Mesenteric fat pad (tissue), 1 donor: ENCODE measurements at places on chromosomes 3 and 15.

DNA sequence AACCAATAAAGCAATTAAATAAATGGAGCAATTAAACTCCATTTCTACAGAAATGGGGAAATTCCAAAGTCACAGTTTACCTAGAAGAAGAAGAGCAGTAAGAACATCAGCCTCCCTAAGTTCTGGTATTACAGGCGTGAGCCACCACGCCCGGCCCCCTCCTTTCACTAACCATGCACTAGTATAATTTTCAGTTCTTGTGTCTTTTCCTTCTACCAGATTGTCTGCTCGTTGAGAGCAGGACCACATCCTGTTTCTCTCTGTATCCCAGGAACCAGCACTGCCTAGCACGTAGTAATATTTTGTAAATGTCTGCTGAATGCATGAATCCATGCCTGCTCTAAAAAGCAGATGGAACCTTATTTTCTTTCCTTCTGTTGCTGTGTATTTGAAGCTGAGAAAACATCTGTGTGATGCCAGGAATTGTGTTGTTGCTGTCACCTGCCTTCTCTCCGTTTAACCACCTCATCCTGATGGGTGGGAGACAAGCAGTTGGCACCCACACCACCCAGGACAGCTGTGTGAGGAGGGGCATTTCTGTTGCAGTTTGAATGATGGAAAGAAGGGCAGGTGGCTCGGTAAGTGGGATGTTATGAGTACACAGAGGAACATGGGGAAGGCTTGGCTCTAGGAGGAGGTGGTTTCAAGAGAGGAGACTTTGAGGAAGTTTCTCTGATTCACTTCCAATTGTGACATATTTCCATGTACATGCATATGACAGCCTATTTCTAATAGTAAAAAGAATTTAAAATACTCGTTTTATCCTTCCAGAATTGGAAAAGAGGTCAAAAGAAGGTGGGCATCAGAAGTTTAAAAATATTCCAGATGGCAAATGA lies 30.1 kb downstream of the PXYLP1 start:
- no peak for DNase-seq

DNA sequence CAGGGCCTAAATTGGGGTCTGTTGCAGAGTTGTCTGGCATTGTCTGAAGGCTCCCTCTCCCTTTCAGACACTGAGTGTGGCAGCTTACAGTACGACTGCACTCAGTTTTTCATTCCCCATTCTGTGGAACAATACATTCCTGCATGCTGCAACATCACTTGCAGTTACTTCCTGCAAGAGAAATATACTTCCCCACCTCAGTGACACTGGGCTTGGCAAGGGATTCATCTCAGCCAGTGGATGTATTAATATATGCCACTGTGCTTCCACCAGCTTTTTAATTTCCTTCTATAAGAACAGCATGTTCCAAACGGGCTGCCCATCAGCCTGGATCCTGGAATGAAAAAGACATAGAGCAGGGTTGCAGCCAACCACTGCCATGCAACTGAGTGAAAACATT lies 23.1 kb downstream of the B3GALNT1 start:
- no peak for DNase-seq

DNA sequence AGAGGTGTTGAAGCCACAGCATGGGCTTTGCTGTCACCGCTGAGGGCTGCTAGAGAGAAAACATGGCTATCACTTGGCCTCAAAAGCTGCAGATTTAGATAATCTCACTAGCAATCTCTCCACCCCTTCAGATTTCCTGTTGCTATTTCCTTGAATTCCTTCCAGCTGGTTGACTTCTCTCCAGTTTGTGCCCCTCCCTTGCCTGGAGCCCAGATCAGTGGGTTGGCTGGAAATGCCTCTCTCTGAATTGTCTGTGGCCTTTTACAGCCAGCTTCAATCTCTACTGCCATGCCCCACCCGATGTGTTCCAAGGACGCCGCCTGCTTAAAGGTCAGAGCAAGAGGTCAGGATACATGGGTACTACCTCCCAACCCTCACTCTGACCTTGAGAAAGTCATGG lies 294.1 kb downstream of the NTRK3 start:
- peak; percentile 64 for DNase-seq

- DNase-seq, result no peak
Measured at GRCh38 chr15:77513226-77513625, 92.5 kb downstream of the HMG20A start.

GRCh38 chr15:38665586-38666305 lies 101.1 kb upstream of the RASGRP1 start:
- DNase-seq, result no peak

DNA sequence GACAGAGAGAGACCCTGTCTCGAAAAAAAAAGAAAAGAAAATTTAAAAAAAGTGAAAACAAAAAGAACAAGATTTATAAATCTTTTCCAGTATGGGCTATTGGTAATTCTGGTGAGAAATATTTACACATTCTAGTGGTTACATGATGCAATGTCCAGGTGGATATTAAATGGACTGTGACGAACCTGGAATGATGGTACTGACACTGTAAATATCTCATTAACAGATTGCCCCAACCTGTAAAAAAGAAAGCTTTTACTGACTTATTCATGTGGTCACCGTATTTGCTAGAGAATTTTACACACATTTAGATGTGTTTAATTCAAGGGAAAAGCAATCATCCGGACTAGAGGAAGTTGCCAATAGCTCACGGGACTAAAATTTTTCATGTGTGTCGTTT lies 162.1 kb upstream of the LRIG1 start:
- DNase-seq, result no peak

- DNase-seq, result no peak
Measured at GRCh38 chr3:155442072-155442471, 148.6 kb upstream of the STRIT1 start.

GRCh38 chr3:14389716-14390115 lies 12.7 kb upstream of the SLC6A6 start:
- no peak for DNase-seq

- no peak for DNase-seq
Measured at GRCh38 chr3:79200456-79200855, 567.3 kb downstream of the ROBO1 start.

DNA sequence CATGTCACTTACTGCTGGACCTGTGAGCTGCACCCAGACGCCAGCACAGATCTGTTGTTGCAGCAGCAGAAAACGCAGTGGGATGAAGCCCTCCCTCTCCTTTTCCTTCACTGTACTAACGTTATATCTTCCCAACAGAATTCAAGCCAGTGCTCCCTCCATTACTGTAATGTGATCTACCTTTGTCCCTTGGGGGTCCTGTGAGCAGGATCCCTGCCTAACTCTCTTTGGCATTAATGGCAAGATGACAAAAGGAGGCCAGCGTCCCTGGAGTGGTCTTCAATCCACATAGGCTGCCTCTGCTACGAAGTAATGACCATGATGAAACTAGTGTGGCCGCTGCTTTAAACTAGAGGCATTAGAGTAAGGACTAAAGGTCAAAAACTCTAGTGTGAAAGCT lies 69.3 kb upstream of the SOX14 start:
- DNase-seq, result no peak

DNA sequence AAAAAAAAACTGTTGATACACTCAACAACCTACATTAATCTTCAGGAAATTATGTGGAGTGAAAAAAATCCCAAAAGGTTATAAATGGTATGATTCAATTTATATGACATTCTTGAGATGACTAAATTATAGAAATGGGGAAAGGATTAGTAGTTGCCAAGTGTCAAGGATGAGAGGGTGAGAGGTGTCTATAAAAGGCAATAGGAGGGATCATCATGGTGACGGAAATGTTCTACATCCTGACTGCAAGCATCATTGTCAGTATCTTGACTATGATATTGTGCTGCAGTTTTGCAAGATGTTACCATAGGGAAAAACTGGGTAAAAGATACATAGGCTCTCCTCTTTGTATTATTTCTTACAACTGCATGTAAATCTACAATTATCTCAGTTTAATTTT lies 125.6 kb downstream of the FRMD5 start:
- DNase-seq, result no peak

- DNase-seq, result peak; percentile 86
Measured at GRCh38 chr15:34338347-34338746, 766 bp upstream of the SLC12A6 start.

DNA sequence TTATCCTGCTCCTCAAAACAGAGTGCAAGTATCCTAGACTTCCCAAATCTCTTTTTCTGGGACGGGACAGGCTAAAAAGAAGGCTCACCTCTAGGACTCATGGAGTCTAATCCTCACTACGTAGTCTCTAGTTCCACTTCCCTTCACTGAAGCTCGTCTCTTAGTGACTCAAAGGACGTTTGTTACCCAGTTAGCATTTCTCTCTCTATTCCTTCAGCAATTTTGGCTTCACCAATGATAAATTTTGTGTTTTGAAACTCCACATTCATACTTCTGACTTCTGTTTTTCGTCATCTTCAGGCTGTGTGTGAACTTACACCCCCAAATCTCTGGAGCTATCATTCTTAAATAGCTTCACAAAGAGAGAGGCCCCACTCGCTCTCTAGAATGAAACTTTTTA lies 627.1 kb downstream of the NAALADL2 start:
- DNase-seq, result no peak

- DNase-seq, result no peak
Measured at GRCh38 chr3:12890610-12891390, 49.4 kb upstream of the RPL32 start.

DNA sequence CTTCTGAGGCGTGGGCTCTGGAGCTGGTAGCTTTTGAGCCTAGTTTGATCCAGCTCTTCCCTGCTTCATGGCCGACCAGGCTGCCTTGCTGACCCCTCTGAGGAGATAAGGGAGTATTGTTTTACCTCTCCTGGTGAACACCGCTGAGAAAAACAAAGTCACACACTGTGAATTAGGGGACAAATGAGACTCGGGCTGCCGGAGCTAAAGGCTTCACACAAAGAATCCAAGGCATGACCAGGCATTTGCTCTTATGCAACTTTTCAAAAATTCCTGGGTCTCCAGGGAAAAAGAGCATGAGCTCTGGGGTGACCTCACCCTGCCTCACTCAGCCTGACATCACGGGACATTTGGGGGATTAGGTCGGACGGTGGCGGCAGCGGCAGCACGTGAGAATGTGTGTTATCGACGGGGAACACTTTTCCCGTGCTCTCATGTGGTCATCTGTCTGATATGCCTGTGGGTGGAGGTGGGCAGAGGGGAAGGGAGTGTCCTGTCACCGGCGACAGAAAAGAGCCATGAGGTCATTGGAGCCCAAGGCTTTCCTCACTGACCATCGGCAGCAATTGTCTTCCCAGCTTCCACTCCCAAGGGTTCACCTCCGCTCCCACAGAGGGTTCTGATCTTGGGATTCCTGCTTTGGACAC lies 61.0 kb downstream of the TMEM44 start:
- DNase-seq, result no peak
